ENCODE measurements at places on chromosomes 3 and 15.
A peak's percentile ranks its signal among the peaks of the same experiment; 100 is the strongest.

GRCh38 chr3:117692416-117692995 lies 982.9 kb downstream of the TUSC7 start:
- DNase-seq: no peak

- no peak for DNase-seq
These were observed 366.3 kb downstream of the TIGIT start for GRCh38 chr3:114660124-114660523.

GRCh38 chr15:33005582-33005981 lies 188.9 kb downstream of the FMN1 start:
- no peak for DNase-seq

DNA sequence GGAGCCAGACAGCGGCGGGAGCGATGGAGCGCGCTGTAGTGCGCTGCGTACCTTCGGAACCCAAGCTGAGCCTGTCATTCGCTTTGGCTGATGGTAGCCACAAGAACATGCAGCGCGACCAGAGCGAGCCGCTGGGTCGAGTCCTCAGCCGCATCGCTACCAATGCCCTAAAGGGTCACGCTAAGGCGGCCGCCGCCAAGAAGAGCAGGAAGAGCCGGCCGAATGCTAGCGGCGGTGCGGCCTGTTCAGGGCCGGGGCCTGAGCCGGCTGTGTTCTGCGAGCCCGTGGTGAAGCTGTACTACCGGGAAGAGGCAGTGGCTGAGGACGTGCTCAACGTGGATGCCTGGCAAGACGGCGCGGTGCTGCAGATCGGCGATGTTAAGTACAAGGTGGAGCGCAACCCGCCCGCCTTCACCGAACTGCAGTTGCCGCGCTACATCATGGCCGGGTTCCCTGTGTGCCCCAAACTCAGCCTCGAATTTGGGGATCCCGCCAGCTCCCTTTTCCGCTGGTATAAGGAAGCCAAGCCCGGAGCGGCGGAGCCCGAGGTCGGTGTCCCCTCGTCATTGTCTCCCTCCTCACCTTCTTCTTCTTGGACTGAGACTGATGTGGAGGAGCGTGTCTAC lies 498 bp downstream of the PDE12 start:
- DNase-seq: peak; percentile 19

DNA sequence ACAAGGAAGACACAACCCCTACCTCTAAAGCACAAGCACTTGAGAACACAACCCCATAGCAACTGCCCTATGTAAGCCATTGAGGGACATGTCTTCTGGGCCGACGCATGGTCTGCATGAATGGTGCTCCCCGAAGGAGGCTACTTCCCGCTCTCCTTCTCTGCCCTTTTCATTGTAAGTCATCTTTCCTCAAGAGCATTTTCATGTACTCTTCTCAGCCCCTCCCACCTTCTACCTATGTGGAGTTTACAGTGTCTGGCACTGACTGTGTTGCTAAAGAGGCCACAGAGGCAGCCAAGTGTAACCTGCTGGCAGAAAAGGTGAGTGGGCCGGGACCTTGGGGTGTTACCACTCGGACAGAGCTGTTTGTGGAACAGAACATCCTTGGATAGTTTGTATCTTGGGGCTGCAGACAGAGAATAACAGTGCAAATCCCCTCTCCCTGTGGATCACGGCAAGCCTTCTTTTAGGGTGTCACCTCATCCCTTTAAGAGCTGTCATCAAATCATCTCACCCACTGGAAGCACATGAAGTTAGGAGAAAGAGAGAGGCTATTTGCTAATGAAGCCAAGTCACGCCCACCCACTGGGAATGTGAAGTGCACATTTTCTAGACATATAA lies 5.6 kb downstream of the AHSG start:
- no peak for DNase-seq

- no peak for DNase-seq
These were observed 23.0 kb upstream of the FURIN start for GRCh38 chr15:90845201-90845949.

GRCh38 chr3:159069091-159069490 lies 267.2 kb downstream of the MFSD1 start:
- DNase-seq: no peak

- DNase-seq: no peak
These were observed 30.8 kb downstream of the IFT122 start for GRCh38 chr3:129470861-129471260.

DNA sequence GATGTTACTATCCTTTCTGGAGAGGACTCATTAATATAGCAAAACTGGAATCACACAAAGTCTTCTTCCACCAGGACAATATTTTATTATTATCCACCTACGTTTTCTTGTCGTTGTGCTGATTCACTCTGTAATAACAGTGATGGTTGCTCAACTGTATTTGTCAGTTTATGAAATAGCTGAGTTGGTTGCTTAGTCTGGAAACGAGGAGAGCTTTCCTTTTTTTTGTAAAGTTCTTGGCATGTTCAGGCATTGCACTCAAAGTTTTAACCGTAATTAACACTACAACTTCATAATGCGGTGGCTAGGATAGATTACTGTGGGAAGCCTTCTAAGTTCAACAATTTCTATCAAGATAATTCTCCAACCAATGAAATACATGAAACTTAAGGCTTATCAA lies 131.2 kb downstream of the RAP2B start:
- DNase-seq: no peak

DNA sequence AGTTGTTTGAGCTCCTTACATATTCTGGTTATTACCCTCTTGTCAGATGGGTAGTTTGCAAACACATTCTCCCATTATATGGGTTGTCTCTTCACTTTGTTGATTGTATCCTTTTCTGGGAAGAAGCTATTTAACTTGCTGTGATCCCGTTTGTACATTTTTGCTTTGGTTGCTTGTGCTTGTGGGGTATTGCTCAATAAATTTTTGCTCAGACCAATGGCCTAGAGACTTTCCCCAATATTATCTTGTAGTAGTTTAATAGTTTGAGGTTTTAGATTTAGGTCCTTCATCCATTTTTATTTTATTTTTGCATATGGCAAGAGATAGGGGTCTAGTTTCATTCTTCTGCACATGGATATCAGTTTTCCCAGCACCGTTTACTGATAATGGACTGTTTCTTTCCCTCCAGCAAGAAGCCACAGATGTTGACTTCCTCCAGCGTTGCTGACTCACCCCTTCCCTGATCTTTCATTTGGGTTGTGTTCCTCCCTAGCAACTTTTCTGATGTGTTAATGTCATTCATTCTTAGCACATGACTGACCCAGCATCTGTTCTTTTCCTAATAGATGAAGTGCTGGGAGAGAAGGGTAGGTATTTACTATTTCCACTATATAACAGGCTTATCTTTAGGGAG lies 166.7 kb upstream of the SGO1 start:
- DNase-seq: no peak

GRCh38 chr3:48151058-48151806 lies 37.0 kb downstream of the CDC25A start:
- no peak for DNase-seq

DNA sequence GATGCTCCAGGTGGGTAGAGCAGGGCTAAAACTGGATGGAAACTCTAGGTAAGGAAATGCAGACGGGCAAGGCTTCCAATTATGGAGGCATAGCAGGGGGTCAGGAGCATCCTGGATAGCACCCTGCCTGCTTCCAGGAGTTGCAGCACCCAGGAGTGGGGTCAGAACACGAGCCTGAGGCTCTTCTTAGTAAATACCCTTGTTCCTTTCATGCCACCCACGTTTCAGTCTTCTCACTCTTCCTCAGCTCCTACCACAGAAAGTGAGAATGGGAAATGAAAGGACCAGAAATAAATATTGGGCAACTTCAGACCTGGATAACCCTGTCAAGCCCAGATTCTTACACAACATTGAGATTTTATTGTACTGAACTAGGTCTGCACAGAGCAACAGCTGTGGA lies 16.4 kb downstream of the CCR1 start:
- DNase-seq: no peak

DNA sequence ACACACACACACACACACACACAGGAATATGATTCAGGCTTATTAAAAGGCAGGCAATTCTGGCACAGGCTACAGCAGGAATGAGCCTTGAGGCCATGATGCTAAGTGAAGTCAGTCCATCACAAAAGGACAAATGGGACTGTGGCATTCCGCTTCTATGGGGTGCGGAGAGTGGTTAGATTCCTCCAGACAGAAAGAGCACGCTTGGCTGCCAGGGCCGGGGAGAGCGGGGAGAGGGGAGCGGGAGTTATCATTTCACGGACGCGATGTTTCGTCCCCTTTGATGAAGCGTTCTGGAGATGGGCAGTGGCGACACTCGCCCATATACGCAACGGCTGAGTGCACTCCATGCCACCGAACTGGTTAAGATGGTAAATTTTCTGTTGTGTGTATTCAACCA lies 58.5 kb upstream of the FAM174B start:
- DNase-seq: no peak

GRCh38 chr15:44125879-44126278 lies 69.2 kb downstream of the FRMD5 start:
- DNase-seq: no peak

- DNase-seq: no peak
These were observed 3.3 kb upstream of the CP start for GRCh38 chr3:149224736-149225594.

- no peak for DNase-seq
These were observed 1218.1 kb downstream of the ROBO2 start for GRCh38 chr3:78257951-78258530.

DNA sequence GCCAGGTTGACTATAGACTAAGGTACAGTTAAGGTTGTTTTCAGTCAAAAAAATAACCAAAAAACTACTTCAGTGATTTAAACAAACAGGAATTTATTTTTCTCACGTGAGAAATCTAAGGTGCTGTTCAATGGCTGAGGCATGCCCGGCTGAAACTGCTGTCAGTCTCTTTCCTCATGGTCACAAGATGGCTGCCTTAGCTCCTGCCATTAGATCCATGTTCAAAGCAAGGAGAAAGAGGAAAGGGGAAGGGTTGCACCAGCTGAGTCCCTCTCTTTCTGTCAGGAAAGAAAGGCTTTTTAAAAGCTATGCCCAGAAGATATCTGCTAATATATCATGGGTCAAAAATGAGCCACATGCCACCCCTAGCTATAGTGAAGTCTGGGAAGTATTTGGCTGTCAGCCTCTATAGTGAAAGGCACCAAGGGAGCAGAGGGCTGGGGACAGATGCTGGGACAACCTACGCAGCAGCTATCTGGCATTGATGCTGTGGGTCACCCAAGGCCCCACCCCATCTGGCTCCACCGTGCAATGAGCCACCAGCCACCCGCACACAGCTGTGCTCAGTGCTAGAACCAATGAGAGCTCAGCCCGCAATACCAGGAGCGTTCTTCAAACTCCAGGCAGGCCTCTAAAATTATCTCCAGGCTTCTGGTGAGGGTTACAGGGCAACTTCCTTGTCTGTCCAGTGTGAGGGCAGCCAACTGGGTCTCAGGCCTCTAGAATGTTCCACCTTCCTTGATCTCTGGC lies 64.7 kb upstream of the GATA2 start:
- no peak for DNase-seq

GRCh38 chr3:128950223-128950938 lies 43.5 kb downstream of the CFAP92 start:
- no peak for DNase-seq

DNA sequence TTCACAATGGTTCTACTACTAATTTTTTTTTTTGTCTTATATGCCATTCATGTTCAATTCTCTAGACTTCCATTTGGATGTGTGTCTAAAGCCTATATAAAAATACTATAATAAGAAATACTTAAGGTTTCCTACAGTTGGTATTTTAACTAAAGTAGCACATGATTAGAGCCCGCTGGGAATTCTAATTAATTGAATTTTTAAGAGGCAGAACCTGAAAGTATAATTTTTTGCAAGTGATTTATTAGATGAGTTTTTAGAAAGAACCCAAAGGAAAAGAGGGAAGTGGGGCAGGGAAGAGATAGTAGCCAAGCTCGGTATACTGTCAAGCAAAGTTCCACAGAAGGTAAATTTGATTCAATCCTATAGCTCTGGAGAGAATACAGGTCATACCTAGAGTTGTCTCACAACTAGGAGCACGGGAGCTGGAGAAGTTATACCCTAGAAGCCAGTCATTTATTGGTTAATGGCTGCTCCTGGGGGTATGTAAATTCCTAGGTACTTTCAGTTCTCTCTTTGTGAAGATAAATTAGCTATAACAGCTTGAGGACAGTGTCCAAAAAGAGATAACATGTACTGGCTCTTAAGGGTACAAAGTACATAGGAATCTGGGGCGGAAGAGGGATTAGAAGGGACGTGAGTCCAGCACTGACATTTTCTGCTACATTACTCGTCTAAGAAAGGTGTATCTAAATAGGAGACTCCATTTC lies 225.6 kb downstream of the CNTN6 start:
- no peak for DNase-seq

DNA sequence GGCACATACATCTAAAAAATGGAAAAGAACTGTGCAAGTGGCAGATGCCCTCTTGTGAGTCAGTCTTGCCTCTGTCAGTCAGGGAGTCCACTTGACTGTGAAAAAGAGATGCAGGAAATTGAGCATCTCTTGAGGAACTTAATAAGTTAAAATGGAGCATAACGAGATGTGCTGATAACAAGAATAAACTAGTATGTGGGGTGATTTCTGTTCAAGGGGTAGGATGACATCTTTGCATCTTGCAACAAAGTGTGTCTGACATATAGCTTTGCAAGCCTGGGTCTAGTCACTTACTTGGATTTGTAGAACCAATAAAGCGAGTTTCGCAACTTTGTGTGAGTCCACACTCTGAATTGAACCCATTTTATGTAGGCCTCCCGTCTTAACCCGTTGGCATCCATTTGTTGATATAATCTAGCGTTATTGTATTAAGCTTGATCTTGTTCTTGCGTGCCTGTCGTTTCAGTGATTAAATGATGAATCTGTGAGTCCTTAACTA lies 2.2 kb downstream of the USP3 start:
- DNase-seq: no peak

Data from T-helper 22 cell (primary cell).